ENCODE measurements at places on chromosomes 4 and X.

GRCh38 chr4:3436798-3437581 lies 4.8 kb upstream of the HGFAC start:
- peak; percentile 16 for DNase-seq

DNA sequence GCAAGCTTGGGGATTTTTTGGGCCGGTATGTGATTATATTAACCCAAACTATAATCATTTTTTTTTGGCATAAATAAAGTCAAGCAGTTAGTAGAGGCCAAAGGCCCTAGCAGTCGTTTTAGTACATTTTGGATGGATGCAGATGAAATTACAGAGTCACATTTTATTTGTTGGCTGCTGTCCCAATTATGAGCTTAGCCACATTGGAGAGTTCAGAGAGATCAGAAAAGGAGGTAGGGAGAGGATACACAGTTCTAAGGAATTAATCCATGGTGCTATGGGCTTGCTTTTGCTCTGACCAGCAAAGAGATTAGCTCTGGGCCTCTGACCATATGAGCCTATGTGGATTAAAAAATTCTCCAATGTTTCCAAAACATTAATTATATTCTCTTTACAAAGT lies 395.1 kb downstream of the RAPGEF2 start:
- DNase-seq = no peak

DNA sequence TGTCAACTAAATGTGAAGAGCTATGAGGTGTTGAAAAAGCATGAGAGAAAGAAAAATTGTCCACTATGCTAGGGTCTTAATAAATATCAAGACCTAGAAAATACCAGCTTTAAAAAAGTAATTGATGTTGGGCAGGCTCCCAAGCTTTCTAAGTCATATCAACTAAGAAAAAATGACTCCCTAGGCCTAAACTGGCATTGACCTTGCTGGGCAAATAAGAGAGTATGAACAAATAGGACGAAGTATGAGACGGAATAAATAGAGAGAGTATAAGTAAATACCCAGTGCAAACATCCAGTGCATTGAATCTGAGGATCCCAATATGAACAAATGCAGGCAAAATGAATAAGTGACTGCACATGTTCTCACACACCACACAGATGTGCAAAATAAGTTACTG lies 3.2 kb downstream of the KDR start:
- DNase-seq = no peak

DNA sequence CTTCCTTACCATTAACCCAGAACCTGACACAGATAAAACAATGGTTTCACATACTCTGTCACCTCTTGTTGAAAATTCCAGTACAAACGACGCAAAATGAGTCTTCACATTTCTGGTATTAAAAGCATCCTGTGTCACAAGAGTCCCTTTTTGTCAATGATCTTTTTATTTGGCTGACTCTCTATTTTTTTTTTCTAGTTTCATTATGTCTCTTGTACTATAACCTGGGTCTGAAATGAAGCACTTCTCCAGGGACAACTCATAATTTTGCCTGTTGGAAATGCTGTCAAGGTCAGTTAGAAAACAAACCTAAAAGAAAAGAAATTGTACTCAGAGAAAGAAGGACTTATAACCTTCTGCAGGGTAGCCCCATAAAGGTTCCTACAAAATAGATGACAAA lies 93.1 kb downstream of the NR3C2 start:
- DNase-seq = peak; percentile 3

DNA sequence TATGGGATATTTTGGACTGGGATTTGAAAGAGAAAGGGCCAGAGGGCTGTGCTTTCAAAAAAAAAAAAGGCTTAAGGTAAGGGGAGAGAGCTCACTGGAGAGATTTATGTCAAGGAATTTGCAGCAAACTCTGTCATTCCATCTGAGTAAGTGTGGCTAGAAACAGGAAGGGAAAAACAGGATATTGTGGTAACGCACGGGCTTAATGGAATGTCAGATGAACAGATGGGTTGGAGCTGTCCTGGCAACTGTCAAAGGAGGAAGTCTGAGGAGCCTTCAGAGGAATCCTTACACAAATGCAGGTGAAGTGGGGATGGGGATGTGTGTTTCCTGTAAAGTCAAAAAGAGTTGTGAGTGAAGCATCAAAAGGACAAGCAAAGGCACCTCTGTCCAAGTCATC lies 15.1 kb upstream of the NKX3-2 start:
- DNase-seq = no peak

- no peak for DNase-seq
Measured at GRCh38 chr4:56772134-56772533, 49.4 kb downstream of the SPINK2 start.

DNA sequence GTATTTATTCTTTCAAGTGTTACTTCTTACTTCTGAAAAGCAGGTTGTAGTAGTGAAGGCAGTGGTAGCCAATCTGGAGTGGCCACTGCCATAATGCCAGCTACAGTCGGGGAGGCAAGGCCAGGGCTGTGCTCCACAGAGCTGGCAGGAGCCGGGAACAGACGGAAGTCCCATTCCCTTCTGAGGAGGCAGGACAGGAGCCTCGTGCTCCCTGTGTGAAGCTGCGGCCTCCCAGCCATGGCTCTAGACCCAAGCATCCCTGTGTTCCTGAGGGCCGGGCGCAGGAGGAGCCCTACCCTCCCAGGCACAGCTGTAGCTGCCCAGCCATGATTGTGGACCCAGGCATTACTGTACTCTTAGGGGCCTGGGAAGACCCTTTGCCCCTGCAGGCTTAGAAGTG lies 461.8 kb downstream of the ADGRL3 start:
- DNase-seq = no peak

- no peak for DNase-seq
Measured at GRCh38 chr4:149980121-149980682, 98.0 kb upstream of the DCLK2 start.

- DNase-seq = no peak
Measured at GRCh38 chr4:82200046-82200445, 173.7 kb downstream of the HNRNPD start.

- DNase-seq = no peak
Measured at GRCh38 chr4:10589321-10589720, 95.2 kb downstream of the CLNK start.

DNA sequence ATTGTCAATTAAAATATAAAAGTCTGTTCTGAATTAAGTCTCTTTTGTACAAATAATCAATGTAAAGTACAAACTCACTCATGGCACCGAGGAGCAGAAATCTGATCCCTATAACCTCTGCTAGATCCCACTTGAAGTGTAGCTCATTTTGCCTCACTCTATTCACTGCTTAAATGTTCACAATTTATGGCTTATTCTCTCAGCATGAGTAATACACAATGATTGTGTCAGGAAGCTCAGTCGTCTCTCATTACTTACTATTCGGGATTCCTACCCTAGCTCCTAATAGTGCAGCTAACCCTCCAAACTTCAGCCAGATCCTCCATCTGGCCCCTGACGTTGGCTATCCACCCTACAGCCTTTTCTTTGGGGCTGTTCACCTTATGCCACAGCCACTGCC lies 4.7 kb upstream of the AMMECR1 start:
- no peak for DNase-seq

DNA sequence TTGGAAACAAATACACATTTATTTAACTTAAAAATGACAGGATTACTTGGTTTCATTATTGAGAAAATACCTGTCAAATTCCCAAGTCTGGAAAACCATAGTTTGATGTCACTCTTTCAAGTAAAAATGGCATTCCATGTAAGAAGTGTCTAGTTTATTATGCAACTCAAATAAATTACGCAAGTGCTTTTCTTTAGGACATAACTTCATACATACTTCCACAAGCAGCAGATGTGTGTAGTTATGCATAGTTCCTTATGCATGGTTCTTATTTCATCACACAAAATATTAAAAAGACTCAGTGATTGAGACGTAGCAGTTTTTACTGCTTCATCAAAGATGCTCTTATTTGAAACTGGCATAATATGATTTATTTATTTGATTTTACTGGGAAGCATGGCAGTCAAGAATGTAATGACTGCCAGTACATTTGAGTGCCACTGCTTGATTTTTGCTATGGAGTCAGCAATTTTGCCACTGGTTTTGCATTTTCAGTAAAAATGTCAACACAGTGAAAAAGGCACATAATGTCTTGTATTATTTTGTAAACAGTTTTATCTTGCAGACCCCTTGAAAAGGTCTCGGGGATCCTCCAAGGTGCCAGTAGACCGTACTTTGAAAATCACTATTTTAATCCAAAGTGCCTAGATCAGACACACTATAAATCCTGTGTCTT lies 62.1 kb downstream of the CLCN3 start:
- no peak for DNase-seq

GRCh38 chrX:21398426-21398825 lies 24.2 kb downstream of the CNKSR2 start:
- DNase-seq = peak; percentile 4

DNA sequence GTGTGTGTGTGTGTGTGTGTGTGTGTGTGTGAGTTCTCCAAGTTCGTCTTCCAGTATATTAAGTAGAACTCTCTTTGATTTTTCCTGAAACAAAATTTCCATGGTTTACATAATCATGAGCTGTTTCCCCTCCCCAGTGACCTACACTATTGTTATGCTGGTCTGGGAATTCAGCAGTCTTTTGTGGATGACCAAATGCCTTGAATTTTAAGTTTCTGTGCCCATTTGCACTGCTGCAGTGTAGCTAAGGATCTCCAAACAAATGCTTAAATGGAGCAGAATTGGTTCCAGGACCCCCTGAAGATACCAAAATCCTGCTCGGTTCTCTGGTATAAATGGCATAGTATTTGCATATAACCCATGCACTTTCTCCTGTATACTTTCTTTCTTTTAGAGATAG lies 77.2 kb upstream of the SLC34A2 start:
- DNase-seq = no peak

GRCh38 chr4:108146819-108147218 lies 21.9 kb downstream of the LEF1 start:
- DNase-seq = no peak

- DNase-seq = no peak
Measured at GRCh38 chr4:43564591-43564990, 672.1 kb downstream of the GRXCR1 start.

DNA sequence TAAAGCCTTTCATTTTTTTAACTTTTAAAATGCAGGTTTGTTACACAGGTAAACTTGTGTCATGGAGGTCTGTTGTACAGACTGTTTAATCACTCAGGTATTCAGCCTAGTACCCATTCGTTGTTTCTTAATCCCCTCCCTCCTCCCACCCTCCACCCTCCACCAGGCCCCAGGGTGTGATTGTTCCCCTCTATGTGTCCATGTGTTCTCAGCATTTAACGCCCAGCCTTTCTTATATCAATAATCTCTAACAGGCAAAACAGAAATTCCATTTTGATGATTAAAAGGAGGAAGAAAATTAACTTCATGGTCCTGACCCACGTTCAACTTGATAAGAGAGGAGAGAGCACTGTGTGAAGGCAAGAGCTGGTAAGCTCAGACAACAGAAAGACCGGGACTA lies 75.1 kb downstream of the TSPAN5 start:
- no peak for DNase-seq

DNA sequence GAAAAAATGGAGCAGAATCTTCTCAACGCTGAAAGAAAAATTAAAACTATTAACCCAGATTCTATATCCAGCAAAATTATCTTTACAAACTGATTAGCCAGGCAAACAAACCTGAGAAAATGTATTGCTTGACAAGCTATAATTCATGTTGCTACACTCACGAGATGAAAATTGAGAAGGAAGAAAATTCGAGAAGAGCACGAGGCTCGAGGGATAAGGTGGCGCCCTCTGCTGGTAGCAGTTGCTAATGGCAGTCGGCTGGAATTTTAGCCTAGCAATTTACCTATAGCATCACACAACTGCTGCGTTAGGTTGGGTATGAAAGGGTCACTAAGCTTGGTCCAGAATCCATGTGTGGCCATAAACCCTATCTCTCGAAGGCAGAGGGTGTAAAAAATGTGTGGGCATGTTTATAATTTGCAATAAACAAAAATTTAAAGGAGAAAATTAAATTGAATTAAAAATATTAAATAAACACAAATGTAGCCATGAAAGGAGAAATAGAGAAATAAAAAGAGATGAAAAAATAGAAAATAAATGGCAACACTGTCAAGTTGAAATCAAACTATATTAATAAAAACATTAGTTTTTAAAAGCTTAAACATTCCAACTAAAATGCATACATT lies 126.6 kb downstream of the PPP4R3C start:
- DNase-seq = peak; percentile 38

- no peak for DNase-seq
Measured at GRCh38 chr4:173685165-173685830, 155.3 kb upstream of the HAND2 start.

DNA sequence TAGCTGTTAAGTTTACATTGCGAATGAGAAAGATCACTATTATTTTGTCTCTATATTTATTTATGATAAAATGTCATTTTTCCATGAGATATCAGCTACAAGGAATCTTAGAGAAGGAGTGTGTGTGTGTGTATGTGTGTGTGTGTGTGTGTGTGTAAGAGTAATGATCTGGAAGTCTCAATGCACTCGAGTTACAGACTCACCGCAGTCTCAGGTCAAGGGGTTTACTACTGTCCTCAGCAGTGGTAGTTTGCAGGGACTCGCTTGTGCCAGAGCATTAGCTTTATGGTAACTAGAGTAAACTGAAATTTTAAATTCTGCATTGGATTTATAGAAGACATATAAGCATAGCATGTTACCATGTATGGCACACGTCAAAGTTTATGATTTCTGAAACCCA lies 30.8 kb downstream of the LRP2BP start:
- DNase-seq = no peak

- no peak for DNase-seq
Measured at GRCh38 chr4:160373911-160374310, 1271.0 kb downstream of the RAPGEF2 start.

Measured in activated CD4-positive, alpha-beta T cell treated with anti-CD3 and anti-CD28 coated beads, Interleukin-2, amount 50 U/mL, for 16 hours (primary cell).